ENCODE measurements at places on chromosomes 5 and 9.

GRCh38 chr5:126579716-126580115 is 15.3 kb downstream of the ALDH7A1 start:
- DNase-seq = no peak

GRCh38 chr9:97853844-97854695 is 1.0 kb downstream of the FOXE1 start:
- DNase-seq = no peak

DNA sequence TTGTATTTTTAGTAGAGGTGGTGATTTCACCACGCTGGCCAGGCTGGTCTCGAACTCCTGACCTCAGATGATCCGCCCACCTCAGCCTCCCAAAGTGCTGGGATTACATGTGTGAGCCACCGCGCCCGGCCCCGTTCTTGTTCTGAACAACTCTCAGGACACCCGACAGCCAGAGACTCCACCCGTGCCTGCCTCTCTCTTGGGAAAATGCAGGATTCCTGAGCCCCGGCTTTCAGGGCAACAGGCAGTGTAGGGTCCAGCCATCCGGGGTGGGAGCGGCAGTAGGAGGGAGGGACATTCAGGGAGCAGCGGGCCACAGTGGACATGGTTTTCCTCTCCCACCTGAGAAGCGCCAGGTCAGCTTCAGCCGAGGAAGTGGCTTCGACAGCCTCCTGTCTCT is 34.4 kb downstream of the NCS1 start:
- no peak for DNase-seq

DNA sequence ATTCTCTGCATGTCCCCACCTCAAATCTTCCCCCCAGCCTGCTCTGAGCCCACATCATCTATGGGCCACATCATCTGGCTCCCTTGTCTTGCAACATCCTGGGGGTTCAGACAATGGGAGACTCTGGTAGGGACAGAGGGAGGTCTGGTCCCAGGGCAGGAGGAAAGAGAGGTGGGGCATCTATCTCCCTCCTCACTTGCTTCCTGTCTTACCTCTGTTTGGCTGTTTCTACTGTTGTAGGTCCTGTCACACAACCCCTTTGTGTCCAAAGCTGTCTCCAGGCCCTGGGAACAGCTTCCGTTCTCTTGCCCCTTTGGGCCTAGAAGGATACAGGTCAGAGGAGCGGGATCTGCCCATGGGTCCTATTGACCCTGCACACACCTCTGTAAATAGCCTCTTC is 227.2 kb downstream of the NSG2 start:
- DNase-seq = no peak

DNA sequence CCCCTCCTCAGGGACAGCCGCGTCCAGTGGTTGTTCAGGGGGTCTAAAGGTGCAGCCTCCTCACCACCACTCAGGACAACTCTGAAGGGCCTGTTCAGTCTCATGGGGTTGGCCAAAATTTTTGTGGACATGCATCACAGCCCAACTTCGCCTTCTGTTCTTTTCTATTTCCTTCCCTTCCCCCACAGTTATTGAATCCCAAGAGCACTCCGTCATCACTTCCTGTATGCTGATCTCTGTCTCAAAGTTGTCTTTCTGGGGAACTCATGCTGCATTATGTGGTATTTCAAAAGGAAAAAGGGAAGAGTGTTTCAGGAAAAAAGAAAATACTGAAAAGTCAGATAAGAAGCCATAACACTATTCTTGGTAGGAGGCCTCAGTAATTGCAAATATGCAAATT is 355.4 kb downstream of the CAAP1 start:
- DNase-seq = no peak
